Transverse colon (tissue), 4 donors: ENCODE measurements at places on chromosomes 16 and 17.
A peak's percentile ranks its signal among the peaks of the same experiment; 100 is the strongest.

DNA sequence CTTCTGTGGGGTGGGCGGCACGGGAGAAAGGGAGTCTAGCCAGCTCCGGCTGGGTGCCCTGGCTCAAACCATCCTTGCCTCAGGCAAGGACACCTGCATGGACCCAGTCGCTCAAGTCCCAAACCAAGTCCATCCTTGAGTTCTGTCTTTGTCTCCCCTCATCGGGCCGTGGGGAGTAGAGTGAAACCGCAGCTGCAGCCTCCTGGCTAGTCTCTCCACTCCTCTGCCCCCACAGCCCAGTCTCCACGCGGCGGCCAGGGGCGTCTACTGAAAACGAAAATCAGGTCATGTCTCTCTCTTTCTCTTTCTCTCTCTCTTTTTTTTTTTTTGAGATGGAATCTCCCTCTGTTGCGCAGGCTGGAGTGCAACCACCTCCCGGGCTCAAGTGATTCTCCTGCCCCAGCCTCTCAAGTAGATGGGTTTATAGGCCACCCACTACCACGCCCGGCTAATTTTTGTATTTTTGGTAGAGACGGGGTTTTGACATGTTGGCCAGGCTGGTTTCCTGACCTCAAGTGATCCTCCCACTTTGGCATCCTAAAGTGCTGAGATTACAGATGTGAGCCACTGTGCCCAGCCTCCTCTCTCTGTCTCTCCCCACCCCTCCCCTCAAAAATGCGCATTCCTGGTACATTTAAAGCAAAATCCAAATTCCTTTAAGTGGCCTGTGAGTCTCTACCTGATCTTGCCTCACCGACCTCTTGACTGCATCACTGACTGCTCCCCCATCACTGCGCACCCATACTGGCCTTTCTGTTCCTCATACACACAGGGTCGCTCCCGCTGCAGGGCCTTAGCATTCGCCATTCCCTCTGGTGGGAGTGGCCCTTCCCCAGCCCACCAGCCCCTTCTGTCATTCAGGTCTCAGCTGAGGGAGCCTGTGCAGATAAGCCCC lies 17.7 kb upstream of the RMI2 start:
- DNase-seq, result peak; percentile 53

DNA sequence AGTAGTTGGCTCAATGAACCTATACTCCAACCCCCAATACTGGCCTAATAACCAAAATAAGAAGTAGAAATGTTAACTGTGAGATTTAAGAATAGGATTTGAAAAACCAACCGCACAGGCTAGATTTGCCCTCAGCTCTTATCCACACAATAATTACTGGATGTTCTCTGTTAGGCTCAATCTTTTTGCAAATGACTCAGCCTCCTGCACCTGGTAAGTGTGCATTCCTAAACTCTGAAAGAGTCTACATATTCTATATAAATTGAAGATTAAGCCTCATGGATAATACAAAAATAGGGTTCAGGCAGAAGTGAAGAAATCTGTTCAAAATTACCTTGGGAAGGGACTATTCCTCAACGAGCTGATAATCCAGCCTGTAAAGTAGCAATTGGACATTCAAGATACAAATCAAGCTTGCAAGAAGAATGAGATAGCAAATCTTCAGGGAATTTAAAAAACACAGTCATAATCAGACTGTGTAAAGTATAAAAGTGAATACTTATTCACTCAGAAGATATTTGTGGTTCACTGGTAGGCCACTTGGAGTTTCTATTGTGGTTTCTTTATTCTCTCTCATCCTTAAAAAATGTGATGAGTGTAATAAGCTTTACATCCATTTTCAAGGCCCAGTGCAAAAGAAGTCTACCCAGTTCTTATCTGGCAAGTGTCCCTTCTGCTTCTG lies 931.9 kb upstream of the SOX9 start:
- no peak for DNase-seq

GRCh38 chr17:60006160-60006559 lies 41.6 kb upstream of the RNFT1 start:
- no peak for DNase-seq

- no peak for DNase-seq
Observed at GRCh38 chr17:7423679-7424078, 1.7 kb upstream of the SPEM2 start.

DNA sequence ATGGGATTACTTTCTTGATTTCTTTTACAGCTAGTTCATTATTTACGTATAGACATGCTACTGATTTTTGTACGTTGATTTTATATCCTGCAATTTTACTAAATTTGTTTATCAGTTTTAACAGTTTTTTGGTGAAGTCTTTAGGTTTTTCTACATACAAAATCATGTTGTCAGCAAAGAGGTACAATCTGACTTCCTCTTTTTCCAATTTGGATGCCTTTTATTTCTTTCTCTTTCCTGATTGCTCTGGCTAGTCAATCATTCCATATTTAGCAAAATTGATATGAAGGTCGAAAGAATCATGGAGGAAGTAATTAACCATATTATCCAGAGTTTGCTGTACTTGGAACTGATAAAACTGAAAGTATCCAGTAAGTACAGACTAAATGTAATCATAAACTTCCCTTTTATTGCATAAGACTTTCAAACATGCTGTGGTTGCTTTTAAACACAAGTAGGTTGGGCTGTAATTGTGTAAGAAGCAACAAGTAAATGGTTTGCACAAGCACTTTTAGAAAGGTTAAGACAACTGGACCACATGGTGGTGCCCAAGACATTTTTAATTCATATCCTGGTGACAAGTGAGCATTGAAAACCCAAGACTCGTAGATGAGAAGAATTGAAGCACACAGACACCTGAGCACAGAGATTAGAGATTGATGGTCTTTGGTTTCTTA lies 8.4 kb downstream of the GDE1 start:
- DNase-seq, result no peak

- no peak for DNase-seq
Observed at GRCh38 chr17:28881533-28882056, 15.9 kb downstream of the FLOT2 start.

DNA sequence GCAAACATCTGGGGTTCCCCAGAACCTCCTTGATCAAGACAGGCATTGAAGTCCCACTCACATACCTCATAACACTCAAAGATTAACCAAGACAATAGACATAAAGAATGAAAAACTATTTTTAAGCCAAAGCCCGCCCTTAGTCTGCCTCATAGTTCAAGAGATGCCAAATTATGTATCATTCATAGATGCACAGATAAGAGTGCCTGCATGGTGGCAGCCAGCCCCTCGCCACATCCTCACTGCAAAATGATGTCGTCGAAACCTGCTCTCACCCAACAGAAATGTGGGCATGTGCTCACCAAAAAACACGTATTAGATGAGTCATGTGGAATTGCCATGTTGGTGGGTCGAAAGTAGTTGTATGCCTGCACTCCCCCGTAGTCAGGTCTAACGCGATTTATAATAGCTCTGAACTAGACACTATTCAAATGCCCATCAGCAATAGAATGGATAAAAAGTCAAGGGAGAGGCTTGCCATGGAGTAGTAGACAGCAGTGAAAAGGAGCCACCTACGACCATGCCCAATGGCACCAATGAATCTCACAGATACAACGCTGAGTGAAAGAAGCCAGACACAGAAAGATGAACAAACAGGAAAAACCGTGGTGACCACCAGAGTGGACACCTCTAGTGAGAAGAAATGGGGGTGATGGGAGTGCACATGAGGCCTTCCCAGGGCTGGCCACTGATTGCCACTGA lies 64.8 kb downstream of the C16orf95 start:
- DNase-seq, result no peak

DNA sequence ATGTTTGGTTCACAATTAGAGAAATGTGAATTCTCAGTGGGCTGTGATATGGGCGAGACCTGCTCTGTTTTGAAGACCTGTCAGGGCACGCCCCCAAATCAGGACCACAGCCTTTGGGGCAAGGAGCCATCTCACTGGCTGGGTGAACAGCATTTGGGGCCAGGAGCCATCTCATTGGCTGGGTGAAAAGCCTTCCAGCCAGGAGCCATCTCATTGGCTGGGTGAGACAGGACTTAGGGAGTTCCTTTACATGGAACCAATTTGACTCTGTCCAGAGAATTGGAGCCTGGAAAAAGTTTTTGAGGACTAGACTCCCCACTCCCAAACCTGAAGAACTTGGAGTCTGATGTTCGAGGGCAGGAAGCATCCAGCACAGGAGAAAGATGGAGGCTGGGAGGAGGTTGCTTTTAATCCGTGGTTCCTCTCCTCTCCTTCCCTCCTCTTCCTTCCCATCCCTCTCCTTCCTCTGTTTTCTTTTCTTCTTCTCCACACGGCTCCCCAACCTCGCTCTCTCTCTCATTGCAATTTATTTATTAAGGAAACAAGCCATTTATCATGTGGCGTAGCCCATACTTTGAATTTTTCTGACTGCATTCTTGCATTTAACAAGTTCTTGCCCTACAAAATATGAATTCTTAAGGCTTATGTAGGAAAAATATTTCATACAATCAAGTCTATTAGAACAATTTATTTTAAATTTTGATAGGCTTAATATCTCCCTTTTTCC lies 19.7 kb downstream of the FOXL1 start:
- DNase-seq, result no peak
